Fibroblast of skin of abdomen (primary cell): ENCODE measurements at places on chromosomes 2 and 18.

DNA sequence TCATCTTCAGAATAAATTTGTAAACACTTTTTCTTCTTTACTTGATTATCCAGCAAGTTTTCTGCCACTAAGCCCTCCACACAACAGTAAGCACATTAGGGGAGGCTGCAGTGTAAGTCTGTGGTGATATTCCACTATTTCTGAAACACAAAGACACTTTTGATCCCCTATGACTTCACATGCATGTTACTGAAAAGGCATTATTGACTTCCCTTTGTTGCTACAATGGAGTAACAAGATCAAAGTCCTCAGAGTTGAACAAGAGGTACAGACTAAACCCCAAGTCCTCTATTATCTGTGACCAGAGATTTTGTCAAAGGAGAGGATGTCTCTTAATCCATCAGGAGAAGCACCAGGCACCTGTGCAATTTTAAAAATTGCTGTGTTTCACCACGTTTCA, 157.9 kb downstream of the CD226 start:
- DNase-seq, result no peak

DNA sequence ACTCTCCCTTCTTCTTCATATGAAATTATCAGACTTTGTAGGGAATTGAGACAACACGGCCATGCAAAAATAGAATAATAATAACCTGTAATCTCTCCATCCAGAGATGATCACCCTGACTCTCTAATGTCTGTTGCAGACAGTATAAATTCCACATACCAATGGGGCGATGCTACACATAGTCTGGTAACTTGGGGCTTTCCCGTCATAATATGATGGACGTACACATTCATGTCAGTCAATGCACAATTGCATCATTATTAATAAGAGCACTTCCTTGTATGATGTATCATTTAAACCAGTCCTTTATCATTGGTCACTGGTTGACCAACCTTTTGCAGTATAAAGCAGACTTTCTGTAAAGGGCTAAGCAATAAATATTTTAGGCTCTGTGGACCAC, 39.5 kb upstream of the SCLY start:
- DNase-seq, result peak; percentile 68

GRCh38 chr2:105114551-105114950, 76.7 kb downstream of the MRPS9 start:
- peak; percentile 71 for DNase-seq

- DNase-seq, result no peak
Observed at GRCh38 chr18:67961701-67962440, 445.4 kb upstream of the DSEL start.

DNA sequence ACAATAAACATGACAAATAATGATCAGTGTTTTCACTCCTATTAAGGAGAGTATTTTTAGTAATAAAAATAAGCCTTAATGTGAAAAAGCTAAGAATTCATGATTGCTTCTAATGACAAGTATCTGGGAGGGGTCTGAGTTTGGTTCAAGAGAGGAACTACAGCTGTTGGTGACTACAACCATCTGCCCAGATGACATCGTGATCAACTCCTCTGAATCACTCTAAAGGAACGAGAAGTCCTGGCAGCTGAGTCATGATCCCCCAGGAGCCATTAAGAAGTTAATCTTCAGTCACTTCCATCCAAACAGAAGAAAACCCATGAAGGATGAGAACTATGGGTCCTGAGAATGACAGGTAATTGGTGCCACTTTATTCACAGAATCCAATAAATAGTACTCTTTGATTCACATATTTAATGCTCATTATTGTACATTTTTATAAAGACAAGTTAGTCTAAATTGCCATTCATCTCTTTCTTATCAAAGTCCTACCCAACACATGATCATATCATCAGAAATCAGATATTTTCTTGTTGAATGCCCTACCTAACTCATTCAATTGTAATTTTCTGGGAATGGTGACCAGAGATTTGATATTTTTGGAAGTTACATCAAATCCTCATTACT, 6.8 kb downstream of the TFPI start:
- DNase-seq, result peak; percentile 92

DNA sequence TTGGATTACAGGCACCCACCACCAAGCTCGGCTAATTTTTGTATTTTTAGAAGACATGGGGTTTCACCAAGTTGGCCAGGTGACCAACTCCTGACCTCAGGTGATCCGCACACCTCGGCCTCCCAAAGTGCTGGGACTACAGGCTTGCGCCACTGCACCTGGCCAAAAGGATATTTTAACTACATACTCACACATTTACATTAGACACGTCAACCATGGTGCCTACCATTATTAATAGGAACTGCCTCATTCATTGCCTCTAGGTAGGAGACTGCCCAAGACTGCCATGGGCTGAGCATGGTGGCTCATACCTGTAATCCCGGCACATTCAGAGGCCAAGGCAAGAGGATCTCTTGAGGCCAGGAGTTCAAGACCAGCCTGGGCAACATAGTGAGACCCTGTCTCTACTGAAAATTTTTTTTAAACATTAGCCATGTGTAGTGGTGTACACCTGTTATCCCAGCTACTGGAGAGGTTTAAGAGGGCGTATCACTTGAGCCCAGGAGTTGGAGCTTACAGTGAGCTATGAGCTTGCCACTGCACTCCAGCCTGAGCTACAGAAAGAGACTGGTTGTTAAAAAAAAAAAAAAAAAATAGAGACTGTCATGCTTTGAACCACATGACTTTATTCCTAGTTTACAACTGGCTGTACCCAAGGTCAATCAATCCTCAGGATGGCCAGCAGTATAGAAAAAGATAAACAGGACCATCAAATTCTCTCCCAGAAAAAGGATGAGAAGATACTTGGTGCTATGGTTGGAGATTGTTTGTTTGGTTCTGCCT, 31.1 kb upstream of the EPC2 start:
- no peak for DNase-seq

GRCh38 chr2:102652126-102652525, 32.8 kb downstream of the SLC9A2 start:
- no peak for DNase-seq

- DNase-seq, result peak; percentile 8
Observed at GRCh38 chr2:59680863-59681262, 872.6 kb downstream of the BCL11A start.

- DNase-seq, result no peak
Observed at GRCh38 chr2:15557887-15558311, 3.2 kb downstream of the NBAS start.

GRCh38 chr2:176540995-176541394, 271.8 kb downstream of the MTX2 start:
- DNase-seq, result no peak

DNA sequence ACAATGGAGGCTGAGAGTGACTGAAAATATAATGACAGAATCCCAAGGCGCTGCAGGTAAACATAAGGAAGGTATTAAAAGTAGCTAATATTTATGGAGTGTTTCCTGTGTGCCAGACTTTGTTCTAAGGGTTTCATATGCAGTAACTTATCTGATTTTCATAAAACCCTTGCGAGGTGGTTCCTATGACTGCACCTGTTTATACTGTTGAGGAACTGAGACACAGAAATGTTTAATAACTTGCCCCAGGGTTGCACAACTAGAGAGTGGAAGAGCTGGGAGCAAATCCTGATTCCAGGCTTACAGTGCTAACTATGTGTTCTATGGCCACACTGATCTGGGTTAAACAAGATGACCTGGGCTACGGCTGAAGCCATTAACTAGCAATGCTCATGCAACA, 2.4 kb downstream of the SP110 start:
- DNase-seq, result no peak

- peak; percentile 68 for DNase-seq
Observed at GRCh38 chr2:223101340-223102039, 49.5 kb downstream of the KCNE4 start.

DNA sequence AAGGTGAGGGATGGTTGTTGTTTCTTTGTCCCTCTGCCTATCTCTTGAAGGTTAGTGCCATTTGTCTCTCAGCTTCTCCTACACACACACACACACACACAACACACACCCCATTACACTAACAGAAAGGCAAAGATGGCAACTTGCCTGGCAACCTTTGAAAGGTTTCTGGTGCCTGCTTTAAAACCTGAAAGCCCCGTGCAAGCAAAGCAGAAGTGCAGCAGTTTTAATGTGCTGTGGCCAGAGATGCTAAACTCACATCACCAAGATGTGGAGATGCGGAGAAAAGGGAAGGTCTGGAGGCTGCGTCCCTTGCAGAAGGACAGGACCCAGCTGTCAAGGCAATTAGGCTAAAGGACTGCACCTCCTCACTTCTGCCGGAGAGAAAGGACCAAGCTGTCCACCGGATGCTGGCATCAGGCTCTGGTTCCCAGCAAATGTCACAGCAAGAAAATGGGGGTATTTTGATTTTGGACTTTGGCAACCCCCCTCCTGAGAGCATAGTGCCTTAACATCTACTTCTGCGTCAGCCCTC, 196.4 kb downstream of the ARL4C start:
- DNase-seq, result no peak

- no peak for DNase-seq
Observed at GRCh38 chr18:12592597-12593127, 65.2 kb downstream of the SPIRE1 start.

DNA sequence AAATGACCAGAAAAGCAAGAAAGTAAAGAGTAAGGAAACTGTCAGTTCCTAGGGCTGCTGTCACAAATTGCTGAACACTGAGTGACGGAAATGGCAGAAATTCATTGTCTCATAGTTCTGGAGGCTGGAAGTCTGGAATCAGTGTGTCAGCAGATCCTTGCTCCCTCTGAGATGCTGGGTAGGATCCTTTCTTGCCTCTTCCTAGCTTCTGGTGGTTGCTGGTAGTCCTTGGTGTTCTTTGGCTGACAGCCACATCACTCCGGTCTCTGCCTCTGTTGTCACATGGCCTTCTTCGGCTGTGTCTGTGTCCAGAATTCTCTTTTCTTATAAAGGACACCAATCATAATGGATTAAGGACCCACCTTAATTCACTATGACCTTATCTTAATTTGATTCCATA, 21.9 kb downstream of the PLEKHB2 start:
- DNase-seq, result no peak

- peak; percentile 100 for DNase-seq
Observed at GRCh38 chr2:67260343-67261277, 136.5 kb upstream of the ETAA1 start.

GRCh38 chr2:222393733-222394267, 30.5 kb upstream of the SGPP2 start:
- no peak for DNase-seq

- peak; percentile 89 for DNase-seq
Observed at GRCh38 chr18:63161761-63162195, 157.8 kb downstream of the BCL2 start.

- DNase-seq, result no peak
Observed at GRCh38 chr2:191607096-191607495, 70.8 kb upstream of the NABP1 start.

DNA sequence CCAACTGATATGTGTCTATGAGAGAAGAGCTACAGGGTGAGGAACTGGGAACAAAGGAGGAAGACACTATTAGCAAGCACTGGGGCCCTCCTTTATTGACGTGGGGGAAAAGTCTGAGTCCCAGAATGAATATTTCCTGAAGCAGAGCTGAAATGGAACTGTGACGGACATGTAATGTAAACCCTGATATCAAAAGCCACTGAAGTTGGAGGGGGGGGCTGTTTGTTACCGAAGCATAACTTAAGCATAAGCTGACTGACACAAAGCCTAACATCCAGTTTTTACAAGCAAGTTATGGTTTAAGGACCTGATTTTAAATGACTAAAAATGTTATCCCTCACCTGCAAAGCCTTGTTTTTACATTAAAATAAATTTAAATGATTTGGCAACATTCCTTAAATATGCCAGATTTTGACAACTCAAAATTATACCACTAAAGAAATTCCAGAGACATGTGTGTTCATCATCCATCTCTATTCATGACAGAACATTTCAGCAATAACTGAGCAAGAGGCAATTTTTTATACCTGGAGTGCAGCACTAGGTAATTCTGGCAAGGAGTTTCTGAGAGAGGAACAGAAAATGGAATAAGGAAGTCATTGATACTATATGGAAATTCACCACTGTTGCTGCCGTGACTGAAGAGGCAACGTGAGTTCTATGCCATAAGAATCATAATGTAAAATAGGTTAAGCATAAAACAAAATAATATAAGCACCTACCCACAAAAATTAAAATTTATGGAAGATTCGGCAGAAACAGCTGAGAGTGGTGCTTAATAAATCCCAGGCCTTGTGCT, 186.0 kb downstream of the AFF3 start:
- no peak for DNase-seq

DNA sequence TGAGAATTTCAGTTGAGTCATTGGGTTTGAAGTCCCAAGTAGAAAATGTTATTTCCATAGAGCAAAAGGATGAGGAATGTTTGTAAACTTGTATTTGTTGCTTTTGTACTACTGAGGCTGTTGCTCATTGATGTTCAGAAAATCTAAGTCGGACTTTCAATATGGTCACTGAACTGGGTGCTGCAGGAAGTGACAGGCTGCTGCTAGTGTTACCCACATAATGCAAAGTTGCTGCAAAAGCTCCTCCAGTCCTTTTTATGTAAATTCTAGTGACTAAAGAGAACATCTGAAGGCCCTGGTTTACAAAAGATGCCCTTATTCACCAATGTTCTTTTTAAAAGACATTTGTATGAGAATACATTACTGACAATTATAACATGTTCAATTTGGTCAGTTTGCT, 131.1 kb upstream of the FAM98A start:
- no peak for DNase-seq

- DNase-seq, result no peak
Observed at GRCh38 chr2:239348563-239349452, 52.0 kb downstream of the HDAC4 start.

- DNase-seq, result no peak
Observed at GRCh38 chr2:192971981-192972380, 777.2 kb upstream of the TMEFF2 start.

DNA sequence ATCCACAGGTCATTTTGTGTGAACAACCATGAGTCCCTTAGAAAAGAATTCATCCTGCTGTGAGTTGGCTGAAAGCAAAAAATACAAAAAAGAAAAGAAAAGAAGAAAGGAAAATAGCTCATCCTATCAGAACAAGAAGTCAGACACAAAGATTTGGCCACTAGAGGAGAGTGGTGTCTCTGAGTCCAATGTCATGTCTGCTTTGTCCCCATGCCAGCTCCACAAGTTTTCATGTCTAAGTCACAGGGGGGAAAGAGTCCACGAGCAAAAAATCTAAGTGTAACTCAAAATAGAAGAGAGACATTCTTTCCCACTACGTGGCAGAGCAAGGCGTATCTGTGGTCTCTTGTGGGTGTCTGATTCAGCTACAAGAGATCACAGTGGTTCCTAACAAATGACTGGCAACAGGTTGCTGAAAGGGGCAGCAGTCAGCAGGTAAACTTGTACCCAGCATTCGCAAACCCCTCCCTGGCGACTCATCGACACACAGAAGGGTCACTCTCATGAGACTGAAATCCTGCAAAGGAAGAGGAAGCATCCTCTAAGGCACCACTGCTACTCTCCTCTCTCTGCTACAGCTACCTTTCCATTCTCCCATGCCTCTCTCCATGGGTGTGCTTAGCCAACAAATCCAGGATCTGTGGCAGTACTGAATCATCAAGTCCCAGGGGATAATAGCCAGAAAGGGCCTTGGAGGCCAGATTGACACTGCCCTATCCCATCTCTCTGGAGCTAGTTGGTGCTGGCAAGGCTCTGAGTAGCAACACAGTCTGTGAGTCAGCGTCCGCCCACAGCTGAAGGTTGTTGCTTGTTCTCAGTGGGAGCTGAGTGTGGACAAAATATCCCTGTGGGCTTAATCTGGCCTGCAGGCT, 123.0 kb upstream of the SLC39A10 start:
- DNase-seq, result peak; percentile 87
